ENCODE measurements at places on chromosomes 4 and X.

GRCh38 chr4:107736037-107736436 lies 16.0 kb upstream of the PAPSS1 start:
- DNase-seq, result no peak

- DNase-seq, result no peak
Measured at GRCh38 chrX:119757979-119758730, at the start of gene SOWAHD. Gene SOWAHD (plus strand): TSS chrX:119758588. CDS start chrX:119758668, 80 bp downstream.

DNA sequence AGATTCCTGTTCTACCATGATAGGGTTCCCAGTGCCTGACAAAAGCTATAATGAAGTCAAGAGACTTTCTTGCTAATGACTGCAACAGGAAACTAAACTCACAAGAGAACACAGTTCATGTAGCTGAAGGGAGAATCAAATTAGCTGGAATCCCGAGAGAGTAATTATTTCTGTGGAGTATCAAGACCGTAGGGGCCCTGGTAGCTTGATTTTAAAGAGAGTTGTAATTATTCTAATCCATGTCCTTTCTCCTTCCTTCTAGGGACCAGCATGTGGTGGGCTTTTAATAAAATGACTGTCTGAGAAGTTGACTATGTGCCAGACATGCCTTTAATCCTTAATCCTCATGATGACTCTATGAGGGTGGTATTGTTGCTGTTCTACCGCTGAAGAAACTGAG lies 1.7 kb upstream of the TRPC5OS start:
- no peak for DNase-seq

DNA sequence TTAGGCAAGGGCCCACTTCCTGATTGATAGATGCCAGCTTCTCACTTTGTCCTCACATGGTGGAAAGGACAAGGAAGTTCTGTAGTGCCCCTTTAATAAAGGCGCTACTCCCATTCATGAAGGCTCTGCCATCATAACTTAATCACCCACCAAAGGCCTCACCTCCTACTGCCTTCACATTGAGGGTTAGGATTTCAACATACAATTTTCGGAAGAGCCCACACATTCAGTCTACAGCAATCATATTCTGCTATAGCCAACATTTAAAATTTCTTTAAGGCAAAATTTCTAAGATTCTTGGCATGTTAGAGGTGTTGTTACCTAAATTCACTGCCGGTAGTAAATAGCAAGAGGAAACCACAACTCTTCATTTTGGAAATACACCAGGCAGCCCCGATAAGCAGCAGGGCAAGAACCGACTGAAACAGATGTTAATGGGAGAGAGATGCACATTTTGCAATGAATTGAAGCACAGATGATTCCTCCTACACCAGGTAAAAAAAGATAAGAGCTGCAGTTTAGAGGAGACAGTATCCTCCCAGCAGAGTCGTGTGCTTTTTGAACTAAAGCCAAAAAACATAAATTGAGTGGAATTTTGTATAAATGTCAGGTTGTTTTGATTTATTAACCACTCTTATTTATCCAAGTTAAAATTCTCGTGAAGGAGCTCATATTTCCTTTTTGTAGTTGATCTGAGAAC lies 594.9 kb downstream of the KCTD8 start:
- DNase-seq, result no peak

- no peak for DNase-seq
Measured at GRCh38 chr4:7960790-7961655, 21.4 kb upstream of the AFAP1 start.

DNA sequence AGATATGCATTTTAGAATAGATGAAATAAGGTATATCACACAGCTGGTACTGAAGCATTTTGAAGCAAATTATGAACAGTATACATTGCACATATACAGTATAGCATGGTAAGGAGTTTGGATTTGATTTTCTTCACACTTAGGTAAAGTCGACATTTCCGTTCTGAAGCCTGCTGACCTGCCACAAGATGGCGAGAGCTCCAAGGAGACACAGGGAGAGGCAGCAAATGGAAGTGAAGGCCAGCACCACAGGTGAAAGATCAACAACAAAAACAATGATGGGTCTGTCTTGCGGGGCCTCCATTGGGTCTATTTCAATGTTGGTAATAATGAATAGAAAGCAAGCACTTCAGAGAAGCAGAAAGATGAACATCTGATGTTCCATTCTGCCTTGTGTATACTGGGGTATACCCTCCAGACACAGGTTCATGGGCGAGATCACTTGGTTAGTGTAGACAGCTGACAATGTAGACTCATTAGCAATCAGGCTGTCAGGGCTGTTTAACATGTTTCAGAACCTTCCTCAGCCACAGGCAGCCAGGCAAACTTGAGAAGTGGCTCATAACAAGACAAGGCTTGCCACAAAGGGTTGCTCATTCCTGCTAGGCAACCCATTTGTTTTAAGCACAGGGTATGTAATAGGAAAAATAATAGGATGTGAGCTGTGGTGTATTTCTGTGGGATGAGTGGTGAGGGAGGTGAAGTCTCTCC lies 21.4 kb upstream of the NOX1 start:
- no peak for DNase-seq

GRCh38 chrX:74280759-74281158 lies 23.2 kb upstream of the ZCCHC13 start:
- DNase-seq, result no peak

- DNase-seq, result no peak
Measured at GRCh38 chr4:150863456-150863855, 151.6 kb downstream of the LRBA start.

DNA sequence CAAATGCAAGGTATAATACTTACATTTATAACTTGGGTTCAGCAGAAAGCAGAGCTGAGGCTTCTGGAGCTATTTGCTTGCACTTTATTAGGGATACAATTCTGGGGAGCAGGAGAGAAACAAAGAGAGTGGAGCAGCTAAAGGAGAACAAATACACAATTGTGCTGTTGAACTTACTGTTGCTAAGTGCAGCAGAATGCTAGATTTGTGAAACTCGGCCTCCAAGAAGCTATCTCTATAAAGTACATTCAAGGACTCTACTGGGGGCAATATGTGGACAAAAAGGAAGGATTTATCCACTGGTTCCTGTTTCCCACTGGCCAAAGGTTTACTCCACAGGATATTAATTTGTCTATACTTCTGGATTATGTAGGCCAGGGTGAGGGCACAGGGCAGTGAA lies 86.8 kb downstream of the PPP1R2C start:
- DNase-seq, result no peak

DNA sequence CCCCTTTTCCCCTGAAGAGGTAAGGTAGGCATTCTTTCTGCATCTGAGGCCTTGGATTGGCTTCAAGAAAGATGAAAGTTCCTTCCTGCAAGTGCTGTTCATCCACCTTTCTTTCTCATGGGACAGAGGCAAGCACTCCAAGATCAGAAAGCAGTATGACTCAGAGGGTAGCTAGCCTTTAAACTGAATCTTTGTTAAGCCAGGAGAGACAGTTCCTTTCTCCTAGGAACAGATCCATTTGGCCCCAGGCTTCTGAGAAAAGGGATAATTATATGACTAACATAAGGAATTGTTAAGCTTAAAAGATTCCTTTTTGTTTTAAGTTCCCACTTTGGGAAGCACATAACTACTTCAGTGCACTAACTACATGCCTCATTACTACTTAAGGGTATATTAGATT lies 192.0 kb downstream of the PPP3CA start:
- DNase-seq, result no peak

GRCh38 chr4:8330821-8331574 lies 61.4 kb downstream of the HTRA3 start:
- DNase-seq, result no peak

DNA sequence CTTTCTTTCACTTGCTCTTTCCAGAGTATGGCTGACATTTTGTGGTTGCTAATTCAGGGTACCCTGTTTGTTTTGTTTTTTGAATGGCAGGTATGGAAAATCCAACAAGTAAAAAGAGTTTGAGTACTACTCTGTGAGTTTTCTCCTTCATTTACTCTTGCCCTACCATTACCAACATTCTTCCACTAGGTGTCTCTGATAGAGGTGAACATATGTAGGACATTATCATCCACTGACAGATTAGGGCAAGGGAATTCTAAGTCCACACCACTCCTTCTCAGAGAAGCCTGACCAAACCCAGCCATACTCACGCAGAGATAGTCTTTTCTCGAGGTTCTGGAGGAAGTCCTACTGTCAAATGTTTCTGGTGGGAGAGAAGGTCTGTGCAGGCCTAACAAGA lies 36.7 kb upstream of the HDAC8 start:
- DNase-seq, result no peak

DNA sequence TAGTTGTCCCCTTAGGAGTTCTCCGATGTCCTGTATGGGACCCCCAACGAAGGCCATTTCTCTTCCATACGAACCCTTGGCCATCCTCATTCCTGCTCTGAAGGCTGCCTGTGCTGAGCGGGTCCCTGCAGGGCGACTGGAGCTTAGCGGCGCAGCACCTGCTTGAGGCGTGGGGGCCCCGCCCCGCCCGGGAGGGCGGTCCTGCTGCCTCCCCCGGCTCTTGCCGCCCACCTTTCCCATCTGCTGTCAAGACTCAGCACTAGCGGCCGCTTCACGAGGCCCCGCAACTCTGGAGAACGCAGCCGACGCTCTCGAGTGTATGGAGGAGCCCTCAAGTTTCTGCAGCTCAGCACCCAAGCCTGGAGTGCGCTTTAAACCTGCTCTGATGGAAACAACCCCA lies 197.7 kb downstream of the TRIML1 start:
- no peak for DNase-seq

GRCh38 chr4:25809996-25810395 lies 52.8 kb downstream of the SEL1L3 start:
- DNase-seq, result no peak

DNA sequence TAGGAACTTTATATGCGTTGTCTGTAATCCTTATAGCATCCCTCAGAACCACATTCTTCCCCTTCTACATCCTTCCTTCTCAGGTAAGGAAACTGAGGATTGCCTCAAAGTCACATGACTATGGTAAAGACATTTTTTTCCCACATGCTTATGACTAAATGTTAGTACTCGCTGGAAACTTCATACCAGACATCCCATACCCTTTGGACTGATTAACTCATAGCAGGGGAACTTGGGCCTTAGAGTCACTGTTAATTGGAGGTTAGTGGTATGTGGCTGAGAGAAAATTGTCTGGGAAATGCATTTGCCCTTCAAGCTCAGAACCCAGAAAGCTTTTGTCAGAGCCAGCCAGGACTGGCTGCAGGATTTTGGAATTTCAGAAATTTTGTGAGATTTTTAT lies 155.0 kb downstream of the RELL1 start:
- DNase-seq, result no peak

DNA sequence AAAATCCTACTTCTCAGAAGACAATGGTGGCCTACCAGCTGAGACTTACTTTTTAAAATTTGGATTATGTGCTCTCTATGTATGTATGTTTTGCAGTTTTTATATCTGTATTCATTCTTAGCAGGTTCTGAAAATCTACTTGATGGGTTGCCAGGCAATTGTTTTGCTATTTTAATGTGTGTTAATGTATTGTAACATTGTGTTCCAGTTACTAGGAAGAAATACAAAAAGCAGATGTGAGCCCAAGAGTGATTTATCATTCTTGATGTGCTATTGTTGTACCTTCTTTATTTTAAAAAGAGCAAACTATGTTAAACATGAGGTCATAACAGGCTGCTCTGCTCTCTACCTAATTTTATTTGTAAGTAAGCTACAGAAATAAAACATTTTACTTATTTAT lies 81.9 kb downstream of the REPS2 start:
- DNase-seq, result no peak

- no peak for DNase-seq
Measured at GRCh38 chr4:123786920-123787319, 390.3 kb downstream of the SPRY1 start.

GRCh38 chr4:142844782-142845181 lies 1.3 kb downstream of the INPP4B start:
- no peak for DNase-seq

GRCh38 chrX:129540068-129540653 lies at the start of gene OCRL:
Gene OCRL (plus strand): TSS chrX:129540259. CDS start chrX:129540440, 181 bp downstream.
- no peak for DNase-seq

DNA sequence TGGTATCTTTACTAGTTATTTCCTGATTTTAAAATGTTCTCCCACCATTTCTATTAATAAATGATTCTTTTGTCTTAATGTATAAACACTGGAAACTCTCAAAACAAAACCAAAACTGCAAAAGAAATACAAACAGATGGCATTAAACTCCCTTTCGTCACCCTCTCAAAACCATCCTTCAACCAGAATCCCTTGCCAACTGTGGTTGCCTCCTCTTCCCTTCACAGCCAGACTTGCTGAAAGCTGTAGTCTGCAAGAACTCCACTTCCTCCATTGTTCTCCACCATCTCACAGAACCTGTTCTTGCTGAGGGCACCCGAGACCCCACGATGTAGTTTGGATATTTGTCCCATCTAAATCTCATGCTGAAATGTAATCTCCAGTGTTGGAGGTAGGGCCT lies 96.5 kb downstream of the WWC2 start:
- no peak for DNase-seq
